ENCODE measurements at places on chromosomes 12 and 14. TPM values are rescaled to one million over a fixed set of nuclear protein-coding genes. Genes with fewer than 3 reads are reported as not detected.
A peak's percentile ranks its signal among the peaks of the same experiment; 100 is the strongest.

DNA sequence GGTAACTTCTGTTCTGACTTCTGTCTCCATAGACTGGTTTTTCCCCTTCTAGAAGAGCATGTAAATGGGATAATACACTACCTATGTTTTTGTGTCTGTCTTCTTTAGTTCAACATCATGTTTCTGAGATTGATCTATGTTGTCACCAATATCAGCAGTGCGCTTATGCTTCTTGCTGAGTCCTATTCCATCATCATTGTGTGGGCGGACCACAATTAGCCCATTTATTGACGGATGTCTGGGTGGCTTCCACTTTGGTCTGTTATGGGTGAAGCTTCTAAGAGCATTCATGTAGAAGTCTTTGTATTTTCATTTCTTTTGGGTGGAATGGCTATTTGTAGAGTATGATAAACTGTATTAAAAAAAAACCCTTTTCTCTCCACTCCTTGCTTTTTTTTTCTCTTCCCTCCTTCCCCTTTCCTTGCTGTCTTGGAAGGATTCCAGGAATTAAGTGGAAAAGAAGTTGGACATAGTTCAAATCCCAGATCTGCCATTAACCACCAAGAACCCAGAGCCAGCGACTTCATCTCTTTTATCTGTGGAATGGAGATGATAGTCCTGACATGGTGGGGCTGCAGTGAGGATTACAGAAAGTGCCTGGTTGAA, 7.0 kb upstream of the SERPINA1 start:
- H3K27ac ChIP-seq = peak overlapping the region; percentile 87
- no peaks in the 10 kb centered on the region for H3K36me3 ChIP-seq
- H3K4me1 ChIP-seq = peaks cover 59% of the 10 kb centered on the region
- no peaks in the 10 kb centered on the region for H3K27me3 ChIP-seq
- no peak for DNase-seq
- H3K4me3 ChIP-seq = no peak overlapping the region

Gene FAM90A1
- not detected for total RNA-seq

DNA sequence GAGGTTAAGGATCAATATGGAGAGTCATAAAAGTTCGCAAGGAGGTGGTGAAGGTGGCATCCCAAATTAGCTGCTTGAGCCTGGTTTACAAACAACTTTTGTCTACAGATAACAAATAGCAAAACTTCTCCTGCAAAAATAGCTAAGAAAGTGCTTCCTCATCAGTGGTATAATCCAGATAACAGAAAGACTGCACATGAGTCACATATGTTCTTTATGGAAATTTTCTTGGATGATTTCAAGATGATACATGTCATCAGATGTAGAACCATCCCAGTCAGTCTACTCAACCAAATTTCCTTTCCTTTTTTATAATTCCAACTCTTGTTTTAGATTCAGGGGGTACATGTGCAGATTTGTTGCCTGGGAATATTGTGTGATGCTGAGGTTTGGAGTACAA, 133.0 kb downstream of the BTG1 start:
- H3K4me1 ChIP-seq = no peaks in the 10 kb centered on the region
- H3K36me3 ChIP-seq = no peaks in the 10 kb centered on the region

- no peak for DNase-seq
- H3K36me3 ChIP-seq = no peaks in the 10 kb centered on the region
- no peaks in the 10 kb centered on the region for H3K4me1 ChIP-seq
- H3K27me3 ChIP-seq = no peaks in the 10 kb centered on the region
- no peak overlapping the region for H3K4me3 ChIP-seq
- no peak overlapping the region for H3K27ac ChIP-seq
These were observed 45.0 kb downstream of the SLC24A4 start for GRCh38 chr14:92368001-92368400.

Gene BCL2L2
- total RNA-seq = 11.4 TPM

- H3K4me1 ChIP-seq = no peaks in the 10 kb centered on the region
- H3K36me3 ChIP-seq = no peaks in the 10 kb centered on the region
- H3K4me3 ChIP-seq = no peak overlapping the region
- DNase-seq = no peak
These were observed 51.2 kb downstream of the IRAK3 start for GRCh38 chr12:66240096-66240820.

Gene KITLG
- 1.1 TPM for total RNA-seq

DNA sequence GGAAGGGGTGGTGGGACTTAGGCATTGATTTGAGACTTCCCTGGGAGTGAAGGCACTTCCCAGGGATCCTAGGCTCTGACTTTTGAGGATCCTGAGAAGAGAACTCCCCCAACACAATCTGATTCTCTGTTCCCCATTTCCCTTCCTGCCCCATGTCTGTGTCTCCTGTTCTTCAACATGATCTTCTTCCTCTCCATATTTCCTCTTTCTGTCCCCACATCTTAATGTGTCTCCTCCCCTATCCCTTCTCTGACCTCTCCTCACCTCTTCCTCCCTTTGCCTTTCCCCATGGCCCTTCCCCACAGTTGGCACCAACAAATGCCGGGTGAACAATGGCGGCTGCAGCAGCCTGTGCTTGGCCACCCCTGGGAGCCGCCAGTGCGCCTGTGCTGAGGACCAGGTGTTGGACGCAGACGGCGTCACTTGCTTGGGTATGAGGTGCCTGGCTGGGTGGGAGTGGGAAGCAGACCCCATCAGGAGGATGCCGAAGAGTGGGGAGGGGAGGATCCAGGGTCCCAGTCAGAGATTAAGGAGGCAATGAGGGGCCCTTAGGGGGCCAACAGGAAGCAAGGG, 15.2 kb upstream of the LRP1-AS start:
- H3K4me1 ChIP-seq = no peaks in the 10 kb centered on the region
- no peaks in the 10 kb centered on the region for H3K36me3 ChIP-seq
- no peak overlapping the region for H3K27ac ChIP-seq
- no peak overlapping the region for H3K4me3 ChIP-seq

Gene SLC35F4
- not detected for total RNA-seq

DNA sequence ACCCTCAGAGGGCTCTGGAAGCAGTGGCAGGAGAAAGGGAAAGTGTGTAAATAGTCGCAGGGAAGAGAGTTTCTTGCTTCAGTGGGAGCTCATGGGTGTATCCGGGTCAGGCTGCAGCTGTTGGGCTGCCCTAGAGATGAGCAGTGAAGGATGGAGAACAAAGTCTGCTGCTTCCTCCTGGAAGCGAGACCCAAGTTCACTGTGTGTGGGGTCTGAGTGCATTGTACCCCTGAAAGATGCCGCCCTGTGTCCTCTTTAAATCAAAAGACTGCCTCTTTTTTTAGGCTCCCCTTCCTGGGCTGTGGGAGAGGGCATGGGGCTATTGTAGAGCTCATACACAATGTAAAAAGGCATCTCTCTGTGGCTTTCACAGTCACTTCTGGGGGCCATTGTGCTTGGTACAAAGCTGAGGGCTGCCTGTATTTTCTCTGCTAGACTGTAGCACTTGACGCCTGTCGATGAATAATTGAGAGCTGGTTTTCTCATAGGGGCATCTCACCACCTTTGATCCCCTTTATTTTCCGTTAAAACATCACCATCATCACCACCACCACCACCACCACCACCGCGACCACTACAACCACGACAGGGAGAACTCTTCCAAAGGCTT, 16.7 kb downstream of the CHST11 start:
- no peak overlapping the region for H3K4me3 ChIP-seq
- H3K4me1 ChIP-seq = no peaks in the 10 kb centered on the region
- H3K27ac ChIP-seq = no peak overlapping the region
- no peak for DNase-seq
- H3K36me3 ChIP-seq = no peaks in the 10 kb centered on the region

DNA sequence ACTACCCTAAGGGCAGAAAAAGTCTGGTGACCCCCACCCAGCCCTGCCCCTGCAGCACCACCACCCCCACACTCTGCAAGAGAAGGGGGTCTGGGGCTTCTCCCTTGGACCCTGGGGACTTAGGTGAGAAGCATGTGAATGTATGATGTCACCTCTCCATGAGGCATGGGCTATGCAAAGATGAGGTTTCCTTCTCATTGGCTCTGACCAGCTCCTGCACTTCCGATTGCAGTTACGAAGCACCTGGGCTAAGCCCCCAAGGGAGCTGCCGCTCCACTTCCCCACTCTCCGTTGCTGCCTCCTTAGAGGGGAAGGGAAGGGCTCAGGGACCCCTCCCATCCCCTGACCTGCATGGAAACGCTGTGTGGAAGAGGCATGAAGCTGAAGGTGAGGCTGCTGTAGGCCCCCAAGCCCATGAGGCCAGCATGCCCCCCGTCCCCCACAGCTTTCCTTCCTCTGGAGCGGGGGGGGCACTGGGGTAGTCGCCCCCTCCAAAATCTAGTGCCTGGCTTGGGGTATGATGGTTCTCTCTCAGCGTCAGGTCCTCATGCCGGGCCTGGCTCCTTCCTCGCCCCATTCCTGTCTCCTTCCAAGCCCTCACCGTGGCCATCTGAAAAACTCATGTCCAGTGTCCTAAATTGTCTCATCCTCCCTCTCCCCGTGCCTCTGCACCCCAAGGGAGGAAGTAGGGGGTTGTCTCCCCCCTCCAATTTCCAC, 5.5 kb upstream of the DDX23 start:
- DNase-seq = no peak
- H3K27ac ChIP-seq = no peak overlapping the region
- no peaks in the 10 kb centered on the region for H3K4me1 ChIP-seq
- no peaks in the 10 kb centered on the region for H3K27me3 ChIP-seq

Gene AKAP3
- 2.4 TPM for total RNA-seq

Gene TPH2
- not detected for total RNA-seq

GRCh38 chr14:84937016-84937415, 592.9 kb upstream of the FLRT2 start:
- no peak overlapping the region for H3K4me3 ChIP-seq
- H3K27me3 ChIP-seq = no peaks in the 10 kb centered on the region
- DNase-seq = no peak
- H3K27ac ChIP-seq = no peak overlapping the region

- H3K4me3 ChIP-seq = peak overlapping the region; percentile 18
- no peaks in the 10 kb centered on the region for H3K36me3 ChIP-seq
- no peak for DNase-seq
- no peak overlapping the region for H3K27ac ChIP-seq
These were observed 213.7 kb upstream of the NPAS3 start for GRCh38 chr14:32724867-32725471.

DNA sequence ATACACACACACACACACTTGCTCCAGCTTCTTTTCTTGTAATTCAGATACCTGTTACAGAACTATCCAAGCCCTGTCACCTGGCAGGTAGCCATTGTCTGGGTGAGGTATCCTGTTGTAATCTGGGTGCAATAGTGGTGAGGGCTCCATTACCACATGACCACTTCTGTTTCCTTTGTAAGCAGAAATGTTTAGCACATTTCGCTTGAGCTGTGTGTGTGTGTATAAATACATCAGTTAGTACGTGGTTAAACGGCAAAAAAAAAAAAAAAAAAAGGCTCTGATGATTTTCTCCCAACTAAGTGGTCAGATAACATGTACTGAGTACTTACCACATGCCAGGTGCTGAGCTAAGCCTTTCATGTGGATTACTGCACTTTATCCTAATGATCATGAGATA, 129.3 kb upstream of the SSTR1 start:
- no peaks in the 10 kb centered on the region for H3K4me1 ChIP-seq
- H3K27me3 ChIP-seq = no peaks in the 10 kb centered on the region
- no peak overlapping the region for H3K27ac ChIP-seq
- DNase-seq = no peak

DNA sequence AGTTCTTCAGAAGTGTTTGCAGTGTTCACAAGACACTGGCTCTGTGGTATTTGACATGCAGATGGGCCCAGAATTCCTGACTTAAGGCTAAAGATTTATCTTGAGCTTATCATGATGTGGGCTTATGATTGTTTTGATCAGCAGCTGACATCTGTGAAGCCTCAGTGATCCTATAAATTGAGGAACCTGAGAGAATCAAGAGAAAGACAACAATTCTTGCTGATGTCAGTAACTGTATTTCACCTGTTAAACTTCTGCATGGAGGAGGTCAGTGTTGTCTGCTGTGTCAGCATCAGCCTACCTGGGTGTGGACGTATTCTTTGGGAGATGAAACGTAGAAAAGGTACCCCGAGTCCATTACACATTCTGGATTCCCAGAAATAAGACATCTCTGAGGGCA, 33.3 kb downstream of the TRAF3 start:
- H3K27ac ChIP-seq = no peak overlapping the region
- H3K4me3 ChIP-seq = no peak overlapping the region
- no peaks in the 10 kb centered on the region for H3K27me3 ChIP-seq
- DNase-seq = no peak

Gene SDR9C7
- not detected for total RNA-seq

Gene NFATC4
- 2.3 TPM for total RNA-seq

Gene PRH2
- not detected for total RNA-seq

Gene DEGS2
- 0.19 TPM for total RNA-seq

GRCh38 chr12:120457133-120457532, 10.9 kb downstream of the GATC start:
- no peak overlapping the region for H3K4me3 ChIP-seq
- DNase-seq = no peak
- peaks cover 71% of the 10 kb centered on the region for H3K36me3 ChIP-seq
- H3K27ac ChIP-seq = no peak overlapping the region
- no peaks in the 10 kb centered on the region for H3K27me3 ChIP-seq

Gene DENND5B
- 15.5 TPM for total RNA-seq

Gene BTG1
- total RNA-seq = 23.4 TPM

Gene RCOR1
- total RNA-seq = 11.5 TPM

DNA sequence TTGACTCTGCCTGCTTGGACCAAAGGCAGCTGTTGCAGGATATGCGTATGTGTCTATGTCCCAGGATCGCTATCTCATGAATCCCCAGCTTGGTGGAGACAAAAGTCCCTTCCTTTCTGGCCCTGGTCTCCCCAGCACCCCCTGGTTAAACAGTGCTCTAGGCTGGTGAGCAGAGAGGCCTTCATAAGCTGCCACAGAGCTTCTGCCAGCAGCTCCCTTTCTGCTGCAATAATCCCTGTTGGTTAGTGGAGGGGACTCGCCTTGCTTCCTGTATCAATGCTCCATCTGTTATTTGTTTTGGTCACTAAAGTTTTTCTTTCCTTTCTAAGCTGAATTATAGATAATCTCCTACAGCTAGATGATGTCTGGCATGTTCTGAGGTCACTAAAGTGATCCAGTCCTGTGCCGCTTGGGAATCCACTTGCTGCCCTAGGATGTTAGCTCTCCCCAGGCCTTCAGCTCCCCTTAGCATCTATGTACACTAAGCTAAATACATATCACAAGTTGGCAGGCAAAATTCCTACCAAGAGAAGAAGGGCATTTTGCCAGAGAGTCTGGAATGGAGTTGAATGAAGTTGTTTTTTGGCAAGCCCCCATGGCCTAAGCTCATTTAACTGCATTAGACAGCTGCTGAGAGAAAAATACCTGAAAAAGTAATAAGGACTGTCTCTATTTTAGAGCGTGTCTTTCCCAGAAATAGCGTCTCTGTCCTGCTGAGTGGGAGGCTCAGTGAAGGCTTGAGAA, 47.8 kb downstream of the RDH12 start:
- peaks cover 9% of the 10 kb centered on the region for H3K36me3 ChIP-seq
- H3K27me3 ChIP-seq = no peaks in the 10 kb centered on the region
- H3K4me3 ChIP-seq = no peak overlapping the region
- DNase-seq = no peak
